ENCODE measurements at places on chromosomes 7 and 10.

DNA sequence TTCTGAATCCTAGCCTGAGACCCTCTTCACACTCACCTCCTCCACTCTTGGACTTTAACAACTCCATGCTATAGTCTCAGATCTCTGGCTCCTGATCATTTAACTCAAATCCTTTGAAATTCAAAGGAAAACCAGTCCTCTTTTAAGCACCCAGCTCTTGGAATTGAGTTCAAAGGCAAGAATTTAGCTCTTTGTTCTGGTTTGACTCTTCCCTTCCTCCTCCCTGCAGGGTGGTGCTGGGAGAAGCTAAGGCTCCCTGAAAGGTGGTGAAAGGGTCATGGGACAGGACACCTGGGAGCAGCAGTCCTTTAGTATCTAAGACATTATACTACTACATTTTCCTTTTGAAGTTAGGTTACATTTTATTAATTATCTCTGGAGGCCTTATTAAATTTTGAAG is 259.4 kb downstream of the CCSER2 start:
- no peak for DNase-seq

DNA sequence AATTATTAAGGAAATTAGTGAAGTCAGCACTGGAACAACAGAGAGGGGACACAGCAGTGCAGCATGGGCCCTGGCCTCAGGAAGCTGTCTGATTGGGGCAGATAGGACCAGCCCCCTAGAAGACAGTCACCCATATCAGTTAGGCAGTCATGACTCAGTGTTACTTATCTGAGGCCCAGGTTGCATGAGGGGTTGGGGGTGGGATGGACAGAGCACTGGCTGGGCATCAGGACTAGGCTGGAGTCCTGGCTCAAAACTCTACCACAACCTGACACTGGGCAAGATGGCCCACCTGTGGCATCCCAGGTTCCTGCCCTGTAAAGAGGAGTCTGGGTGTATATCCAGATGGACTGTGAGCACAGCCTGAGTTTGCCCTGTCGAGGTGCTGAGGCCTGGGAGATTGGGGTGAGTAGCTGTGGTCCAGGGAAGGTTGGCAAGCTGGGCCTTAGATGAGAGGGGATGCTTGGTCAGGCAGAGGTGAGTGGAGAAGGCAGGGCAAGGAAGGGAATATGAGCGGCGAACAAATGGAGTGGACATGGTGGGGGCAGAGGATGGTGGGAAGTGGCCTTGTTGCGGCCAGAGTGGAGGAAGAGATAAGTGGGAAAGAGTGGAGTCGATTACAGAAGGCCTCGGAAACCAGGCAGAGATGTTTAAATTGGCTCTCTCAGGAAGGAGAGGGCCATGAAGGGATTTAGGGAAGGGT is 37.5 kb downstream of the HK1 start:
- no peak for DNase-seq

- DNase-seq = no peak
These were observed 12.5 kb downstream of the CALML5 start for GRCh38 chr10:5486853-5487235.

DNA sequence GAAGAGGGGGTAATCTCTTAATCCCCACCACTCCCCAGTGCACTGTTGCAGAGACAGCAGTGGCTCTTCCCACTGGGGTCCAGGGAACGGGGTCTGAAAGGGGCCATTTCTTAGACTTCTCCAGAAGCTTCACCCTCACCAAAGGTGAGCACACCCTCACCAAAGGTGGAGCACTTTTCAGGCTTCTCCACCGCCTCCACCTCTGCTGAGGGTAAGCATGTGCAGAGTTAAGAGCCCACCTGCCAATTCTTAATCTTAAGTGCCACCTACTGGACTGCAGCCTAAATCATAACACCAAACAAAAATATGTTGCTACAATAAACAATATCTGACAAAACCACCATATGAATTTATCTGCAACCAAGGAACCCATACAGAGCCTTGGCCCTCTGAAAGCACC is 27.0 kb downstream of the SNX13 start:
- no peak for DNase-seq
